ENCODE measurements at places on chromosomes 5 and 9. TPM values are rescaled to one million over a fixed set of nuclear protein-coding genes. Genes with fewer than 3 reads are reported as not detected.

FGF10 gene
- not detected for total RNA-seq

FCHO2 gene
- 2.8 TPM for total RNA-seq

LEAP2 gene
- total RNA-seq, result 6.0 TPM

LCN2 gene
- total RNA-seq, result not detected

TRAF1 gene
- 59.6 TPM for total RNA-seq

DNA sequence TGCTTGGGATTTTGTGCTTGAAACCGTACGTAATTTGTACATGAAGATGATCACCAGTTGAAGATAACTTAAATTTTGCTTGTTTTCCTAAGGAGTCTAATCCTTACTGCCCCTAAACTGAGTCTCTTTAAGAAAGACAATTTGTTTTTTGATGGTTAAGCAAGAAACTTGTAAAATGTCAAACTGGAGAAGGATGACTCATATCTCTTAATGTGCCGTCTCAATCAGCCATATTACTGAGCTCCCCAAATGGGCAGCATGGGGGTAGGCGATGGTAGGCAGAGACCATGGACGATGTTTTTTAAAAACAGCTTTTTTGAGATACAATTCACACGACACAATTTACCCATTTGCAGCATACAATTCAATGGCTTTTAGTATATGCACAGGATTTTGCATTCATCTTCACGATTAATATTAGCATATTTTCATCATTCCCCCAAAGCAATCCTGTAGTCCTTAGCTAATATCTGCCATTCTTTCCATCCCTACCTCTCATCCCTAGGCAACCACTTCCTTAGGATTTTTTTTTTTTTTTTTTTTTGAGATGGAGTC lies 14.3 kb downstream of the ARHGAP26 start:
- H3K4me1 ChIP-seq, result peaks cover 70% of the 10 kb centered on the region
- peaks cover 8% of the 10 kb centered on the region for H3K36me3 ChIP-seq
- H3K27ac ChIP-seq, result peak overlapping the region; percentile 86
- DNase-seq, result no peak
- no peaks in the 10 kb centered on the region for H3K27me3 ChIP-seq

GRCh38 chr9:94802793-94803192 lies 76.3 kb downstream of the AOPEP start:
- H3K36me3 ChIP-seq, result peaks cover 34% of the 10 kb centered on the region
- H3K4me1 ChIP-seq, result peaks cover 25% of the 10 kb centered on the region
- H3K27me3 ChIP-seq, result peaks cover 9% of the 10 kb centered on the region
- DNase-seq, result peak; percentile 81
- H3K27ac ChIP-seq, result peak overlapping the region; percentile 61

DNA sequence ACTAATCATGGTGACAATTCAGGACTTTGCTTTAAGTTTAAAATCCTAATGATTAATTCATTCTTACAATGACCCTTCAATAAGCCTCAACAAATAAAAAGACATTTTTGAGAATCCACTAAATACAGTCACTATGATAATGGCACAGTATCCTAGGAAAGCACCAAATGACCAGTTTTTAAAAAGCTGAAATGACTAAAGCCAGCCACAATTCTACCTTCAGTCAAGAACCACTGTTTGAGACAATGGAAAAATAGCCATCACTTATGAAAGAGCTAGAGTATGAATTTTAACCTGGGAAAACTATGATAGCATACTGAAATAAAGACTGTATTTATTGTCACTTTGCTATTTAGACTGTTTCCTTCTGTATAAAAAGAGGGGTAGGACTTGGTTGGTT lies 14.0 kb downstream of the FBXW2 start:
- no peak for DNase-seq
- peaks cover 59% of the 10 kb centered on the region for H3K36me3 ChIP-seq
- H3K4me1 ChIP-seq, result peaks cover 15% of the 10 kb centered on the region
- no peak overlapping the region for H3K27ac ChIP-seq
- no peaks in the 10 kb centered on the region for H3K27me3 ChIP-seq

DNA sequence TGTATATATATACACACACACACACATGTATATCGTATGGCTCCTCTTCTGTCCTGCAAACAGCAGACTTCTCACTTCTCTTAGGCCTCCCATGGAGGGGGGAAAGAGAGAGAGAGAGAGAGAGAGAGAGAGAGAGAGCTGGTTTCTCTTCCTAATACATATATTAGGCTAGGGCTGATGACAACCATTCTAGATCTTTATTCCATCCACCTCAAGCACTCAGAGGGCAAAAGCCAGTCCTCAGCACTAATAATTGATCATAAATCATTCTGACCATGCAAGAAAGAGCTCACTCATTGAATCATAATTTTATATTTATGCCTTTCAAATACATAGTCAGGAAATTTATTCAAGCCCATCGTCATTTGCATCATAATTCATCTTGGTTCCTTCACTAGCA lies 47.0 kb downstream of the CFAP90 start:
- no peak overlapping the region for H3K4me3 ChIP-seq
- no peaks in the 10 kb centered on the region for H3K36me3 ChIP-seq
- H3K27me3 ChIP-seq, result no peaks in the 10 kb centered on the region
- DNase-seq, result no peak
- H3K4me1 ChIP-seq, result no peaks in the 10 kb centered on the region

GRCh38 chr5:4083591-4084337 lies 488.1 kb downstream of the IRX1 start:
- H3K27ac ChIP-seq, result no peak overlapping the region
- H3K36me3 ChIP-seq, result no peaks in the 10 kb centered on the region
- H3K27me3 ChIP-seq, result no peaks in the 10 kb centered on the region
- DNase-seq, result no peak
- H3K4me3 ChIP-seq, result no peak overlapping the region

DNA sequence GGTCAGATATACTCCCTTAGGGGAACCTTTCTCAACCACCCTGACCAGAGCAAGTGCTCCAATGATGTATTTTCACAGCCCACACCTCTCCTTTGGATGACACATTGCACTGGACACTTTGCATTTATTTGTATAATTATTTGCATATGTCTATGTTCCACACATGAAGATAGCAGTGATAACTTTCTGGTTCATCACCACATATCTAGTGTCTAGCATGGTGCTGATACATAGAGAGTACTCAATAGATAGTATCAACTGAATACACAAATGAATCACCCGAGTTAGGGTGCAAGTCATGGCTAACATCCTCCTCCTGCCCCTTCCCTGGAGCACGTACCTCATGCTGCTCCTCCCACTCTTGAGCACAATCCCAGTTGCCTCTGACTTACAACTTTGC lies 617.6 kb downstream of the EBF1 start:
- H3K4me3 ChIP-seq, result no peak overlapping the region
- no peaks in the 10 kb centered on the region for H3K27me3 ChIP-seq
- DNase-seq, result no peak
- no peak overlapping the region for H3K27ac ChIP-seq
- no peaks in the 10 kb centered on the region for H3K4me1 ChIP-seq
- no peaks in the 10 kb centered on the region for H3K36me3 ChIP-seq

DNA sequence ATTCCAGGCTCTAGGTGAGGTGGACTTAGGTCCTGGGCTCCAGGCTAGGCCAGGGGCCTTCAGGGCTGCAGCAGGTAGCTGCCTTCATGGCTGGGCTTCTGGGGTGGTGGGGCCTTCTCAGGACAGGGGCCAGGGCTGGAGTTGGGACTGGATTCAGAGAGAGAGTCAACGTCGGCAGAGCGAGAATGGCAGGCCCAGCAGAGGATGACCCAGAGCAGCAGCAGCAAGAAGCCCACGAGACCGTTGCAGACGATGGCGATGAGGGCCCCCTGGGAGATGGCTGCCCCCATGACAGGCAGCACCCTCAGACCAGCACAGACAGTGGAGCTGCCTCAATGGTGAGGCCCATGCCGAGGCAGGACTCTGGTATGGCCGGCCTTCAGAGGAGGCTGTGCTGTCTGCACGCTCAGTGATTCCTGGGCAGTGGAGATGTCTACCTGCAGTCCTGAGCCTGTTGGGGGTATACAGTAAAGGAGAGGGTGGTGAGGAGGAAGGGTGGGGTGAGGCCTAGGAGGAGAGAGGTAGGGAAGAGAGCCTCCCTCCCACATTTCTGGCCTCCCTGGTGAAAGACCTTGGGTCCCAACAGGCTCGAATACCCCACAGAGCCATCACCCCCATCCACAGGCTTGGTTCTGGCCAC lies 1.3 kb downstream of the ENHO start:
- no peaks in the 10 kb centered on the region for H3K36me3 ChIP-seq
- H3K27ac ChIP-seq, result no peak overlapping the region
- H3K4me1 ChIP-seq, result peaks cover 15% of the 10 kb centered on the region
- no peak for DNase-seq
- no peak overlapping the region for H3K4me3 ChIP-seq

DNA sequence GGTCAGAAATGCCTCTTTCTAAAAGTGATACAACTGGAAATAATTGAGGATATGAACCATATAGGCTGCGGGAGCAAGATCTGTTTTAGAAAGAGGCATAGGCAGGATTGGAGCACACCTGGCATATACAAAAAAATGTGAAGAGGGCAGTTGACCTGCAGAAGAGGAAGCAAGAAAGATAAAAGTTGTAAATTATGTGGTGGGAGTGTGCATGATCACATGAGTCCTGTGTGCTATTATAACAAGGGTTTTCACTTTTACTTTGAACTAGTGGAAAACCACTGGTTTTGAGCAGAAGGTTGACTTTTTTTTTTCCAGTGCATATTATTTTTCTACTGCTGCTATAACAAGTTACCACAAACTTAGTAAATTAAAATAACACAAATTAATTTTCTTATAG lies 489.3 kb downstream of the ANXA1 start:
- H3K4me3 ChIP-seq, result no peak overlapping the region
- no peaks in the 10 kb centered on the region for H3K4me1 ChIP-seq
- H3K36me3 ChIP-seq, result no peaks in the 10 kb centered on the region
- no peaks in the 10 kb centered on the region for H3K27me3 ChIP-seq

DNA sequence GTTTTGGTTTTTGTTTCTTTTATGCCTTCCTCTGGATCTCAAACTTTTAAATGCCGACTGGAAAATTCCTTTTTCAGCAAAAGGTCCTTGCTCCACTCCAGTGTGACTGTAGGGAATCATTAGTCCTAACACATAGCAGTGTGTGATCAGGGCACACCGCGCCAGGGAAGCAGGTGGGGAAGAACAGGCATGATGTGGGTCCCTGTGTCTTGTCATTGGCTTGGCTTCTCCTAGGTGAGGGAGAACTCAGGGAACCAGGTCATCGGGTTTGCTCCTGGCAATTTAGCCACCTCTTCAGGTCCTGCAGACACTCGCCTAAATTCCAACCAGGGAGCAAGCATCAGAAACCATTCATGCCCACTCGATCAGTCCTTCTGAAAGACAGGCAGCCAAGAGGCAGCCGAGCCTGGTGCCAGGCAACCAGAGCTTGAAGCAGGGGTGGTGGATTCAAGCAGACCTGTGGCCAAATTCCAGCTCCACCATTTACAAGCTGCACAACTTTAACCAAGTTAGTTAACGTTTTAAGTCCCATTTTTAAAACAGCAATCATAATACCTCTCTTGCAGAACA lies 514.2 kb downstream of the BNC2 start:
- H3K36me3 ChIP-seq, result no peaks in the 10 kb centered on the region
- no peaks in the 10 kb centered on the region for H3K4me1 ChIP-seq
- H3K4me3 ChIP-seq, result no peak overlapping the region
- no peaks in the 10 kb centered on the region for H3K27me3 ChIP-seq

- H3K4me1 ChIP-seq, result no peaks in the 10 kb centered on the region
- H3K27me3 ChIP-seq, result no peaks in the 10 kb centered on the region
- H3K36me3 ChIP-seq, result no peaks in the 10 kb centered on the region
- H3K27ac ChIP-seq, result no peak overlapping the region
Measured at GRCh38 chr5:161376034-161376433, 170.5 kb downstream of the GABRB2 start.

DNA sequence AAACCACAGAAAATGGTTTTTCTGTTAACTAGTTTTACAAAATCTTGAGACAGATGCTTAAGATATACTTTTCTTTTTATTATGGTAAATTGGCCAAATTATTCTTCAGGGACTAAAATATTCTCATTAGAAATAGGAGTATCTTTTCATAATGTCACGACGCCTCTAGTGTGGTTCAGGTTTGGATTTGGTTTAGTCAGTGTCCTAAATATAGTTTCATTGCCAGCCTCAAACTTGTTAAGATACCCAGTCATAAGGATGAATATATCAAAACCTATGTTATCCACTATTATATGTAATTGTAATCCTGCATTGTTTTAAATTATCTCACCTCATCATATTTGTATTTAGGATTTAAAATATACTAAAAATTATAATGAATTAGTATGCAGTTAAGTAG lies 13.7 kb downstream of the NDUFAF2 start:
- no peaks in the 10 kb centered on the region for H3K27me3 ChIP-seq
- H3K4me3 ChIP-seq, result no peak overlapping the region
- H3K4me1 ChIP-seq, result no peaks in the 10 kb centered on the region
- H3K36me3 ChIP-seq, result peaks cover 4% of the 10 kb centered on the region

GRCh38 chr9:82490019-82490499 lies 501.5 kb downstream of the SPATA31D1 start:
- DNase-seq, result no peak
- no peaks in the 10 kb centered on the region for H3K4me1 ChIP-seq
- H3K27ac ChIP-seq, result no peak overlapping the region
- no peaks in the 10 kb centered on the region for H3K36me3 ChIP-seq
- no peaks in the 10 kb centered on the region for H3K27me3 ChIP-seq

DNA sequence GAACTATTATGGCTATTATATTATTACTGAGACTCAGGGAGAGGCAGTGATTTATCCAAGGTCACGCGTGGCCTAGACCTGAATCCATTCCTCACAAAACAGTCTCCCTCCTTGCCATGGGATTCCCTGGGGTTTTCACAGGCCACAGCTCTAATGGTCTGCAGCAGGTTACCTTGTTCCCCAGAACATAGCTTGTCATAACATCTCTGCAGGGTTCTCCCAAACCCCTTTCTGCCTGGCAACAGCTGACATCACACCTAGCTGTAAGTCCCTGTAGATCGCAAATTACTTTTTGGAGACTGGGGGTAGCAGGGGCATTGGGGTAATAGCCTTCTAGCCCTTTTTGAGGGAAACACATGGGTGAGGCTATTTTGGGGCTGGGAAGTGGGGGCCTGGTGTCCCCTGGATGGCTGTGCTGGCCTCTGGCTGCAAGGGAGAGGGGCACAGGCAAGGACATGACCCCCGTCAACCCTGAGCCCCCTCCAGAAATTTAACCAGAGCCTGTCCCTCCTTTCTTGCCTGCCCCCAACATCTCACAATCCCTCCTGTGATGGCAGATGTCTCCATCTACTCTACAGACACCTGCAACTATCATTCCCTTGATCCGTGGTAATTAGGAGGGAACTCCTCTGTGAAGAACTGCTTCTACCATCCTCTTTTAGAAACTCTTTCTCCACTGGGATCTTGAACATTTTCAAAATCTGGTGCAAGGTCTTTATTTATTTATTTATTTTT lies 1.3 kb downstream of the CD74 start:
- DNase-seq, result peak; percentile 92
- no peaks in the 10 kb centered on the region for H3K27me3 ChIP-seq
- H3K27ac ChIP-seq, result peak overlapping the region; percentile 99
- peaks cover 43% of the 10 kb centered on the region for H3K4me1 ChIP-seq
- peaks cover 44% of the 10 kb centered on the region for H3K36me3 ChIP-seq

DNA sequence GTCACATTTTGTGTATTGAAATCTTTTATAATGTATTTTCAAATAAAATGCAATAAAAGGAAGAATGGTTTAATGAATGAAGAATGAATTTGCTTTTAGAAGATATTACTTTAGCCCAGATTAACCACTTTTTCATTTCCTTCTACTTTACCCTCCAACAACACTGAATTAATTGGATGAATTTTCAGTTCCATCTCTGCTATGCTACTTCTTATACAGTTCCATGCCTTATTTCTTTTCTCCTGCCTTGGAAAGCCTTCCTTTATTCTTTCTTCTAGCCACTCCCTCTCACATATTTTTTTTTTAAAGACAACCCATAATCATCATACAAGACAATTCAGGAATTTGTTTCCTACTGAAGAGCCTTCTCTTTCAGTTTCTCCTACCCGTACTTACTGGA lies 296.6 kb upstream of the TNC start:
- H3K27ac ChIP-seq, result no peak overlapping the region
- peaks cover 2% of the 10 kb centered on the region for H3K27me3 ChIP-seq
- DNase-seq, result no peak
- no peaks in the 10 kb centered on the region for H3K4me1 ChIP-seq
- H3K36me3 ChIP-seq, result no peaks in the 10 kb centered on the region

Data from activated CD8-positive, alpha-beta memory T cell treated with anti-CD3 and anti-CD28 coated beads, Interleukin-2, amount 10 ng/mL, durations not matched to agents 7 days and 5 days (primary cell).